ENCODE measurements at places on chromosomes 6 and 20.

- no peak for DNase-seq
Measured at GRCh38 chr6:16412982-16413381, 174.6 kb downstream of the GMPR start.

DNA sequence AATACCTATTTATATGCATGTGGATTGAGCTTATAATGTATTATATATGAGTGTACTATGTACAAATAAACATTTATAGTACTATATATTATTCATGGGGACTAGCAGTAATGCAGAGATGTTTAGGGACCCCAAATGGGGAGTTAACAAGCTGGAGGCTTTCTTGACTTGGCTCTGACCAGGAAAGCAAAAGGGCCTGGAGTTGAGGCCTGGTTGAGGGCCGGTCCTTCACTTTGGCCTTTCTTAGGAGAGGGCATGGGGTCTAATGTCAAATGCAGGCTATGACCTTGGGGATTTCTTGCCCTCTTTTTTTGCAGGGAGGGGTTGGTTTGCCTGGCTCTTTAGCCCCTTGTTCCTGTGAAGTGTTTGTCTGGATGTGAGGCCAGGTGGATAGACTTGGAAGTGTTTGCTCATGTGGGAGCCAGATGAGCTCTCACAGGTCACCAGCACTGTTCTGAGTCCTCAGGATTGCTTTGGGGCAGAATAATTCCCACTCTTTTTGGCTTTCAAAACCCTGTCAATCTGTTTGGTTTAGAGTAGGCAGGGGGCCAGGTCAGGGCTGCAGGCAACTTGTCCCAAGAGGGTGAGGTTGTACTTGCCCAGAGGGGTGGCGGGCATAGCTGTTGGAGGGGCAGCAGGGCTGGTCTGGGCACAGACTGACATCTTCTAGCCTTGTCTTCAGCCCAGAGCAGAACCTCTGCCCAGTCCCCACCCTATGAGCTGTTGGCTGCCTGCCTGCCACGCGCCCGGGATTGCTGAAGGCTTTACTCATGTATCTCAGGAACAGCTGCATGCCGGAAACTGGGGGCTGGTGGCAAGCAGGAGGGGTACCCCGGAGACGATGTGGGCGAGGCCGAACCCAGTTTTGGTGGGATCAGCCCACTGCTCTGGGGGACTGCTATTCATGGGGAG, 14.6 kb downstream of the TJAP1 start:
- no peak for DNase-seq

- no peak for DNase-seq
Measured at GRCh38 chr20:59151820-59152219, 11.8 kb upstream of the ZNF831 start.

DNA sequence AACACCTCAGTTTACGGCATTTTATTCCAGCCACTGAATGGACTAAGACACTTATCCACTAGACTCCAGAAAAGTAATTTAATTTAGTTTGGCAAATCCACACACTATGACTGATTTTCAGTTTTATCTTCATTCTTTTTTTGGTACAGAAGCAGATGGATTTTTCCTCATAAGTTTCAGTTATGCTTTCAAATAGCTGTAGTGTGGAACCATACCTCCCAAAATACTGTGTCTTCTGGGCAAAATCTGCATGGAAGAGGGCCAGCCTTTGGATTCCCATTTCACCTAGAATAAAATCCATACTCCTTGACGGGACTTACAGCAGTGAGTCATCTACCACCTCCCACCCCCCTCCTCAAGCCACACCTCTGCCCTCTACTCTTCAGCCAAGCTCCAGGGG, 43.0 kb downstream of the GSTA2 start:
- DNase-seq = no peak

- no peak for DNase-seq
Measured at GRCh38 chr6:169530752-169531123, 171.1 kb downstream of the WDR27 start.

DNA sequence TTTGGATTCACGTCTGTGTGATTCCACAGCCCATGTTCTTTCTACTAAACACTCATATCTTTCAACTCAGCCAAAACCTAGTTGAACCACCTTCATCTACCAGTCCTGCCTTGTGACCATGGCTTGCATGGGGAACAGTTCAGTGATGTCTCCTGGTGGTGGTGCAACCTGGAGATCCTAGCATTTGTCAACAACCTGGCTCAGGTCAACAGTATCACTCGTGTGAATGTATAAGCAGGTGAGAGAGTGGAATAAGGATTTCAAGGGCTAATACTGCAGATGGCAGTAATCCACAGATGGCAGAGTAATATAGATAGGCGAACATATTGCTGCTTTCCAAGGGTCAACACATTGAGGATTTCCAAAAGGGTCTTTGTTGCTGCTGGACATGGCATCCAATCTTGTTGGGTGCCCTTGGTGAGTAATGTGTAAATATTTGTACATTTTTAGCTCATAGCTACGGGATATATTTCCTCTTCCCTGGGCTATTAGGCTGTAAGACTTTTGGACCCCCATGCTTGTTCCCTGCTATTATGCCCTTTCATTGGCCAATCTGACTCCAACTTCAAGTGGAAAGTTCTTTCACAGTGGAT, 13.4 kb downstream of the PBOV1 start:
- peak; percentile 19 for DNase-seq

DNA sequence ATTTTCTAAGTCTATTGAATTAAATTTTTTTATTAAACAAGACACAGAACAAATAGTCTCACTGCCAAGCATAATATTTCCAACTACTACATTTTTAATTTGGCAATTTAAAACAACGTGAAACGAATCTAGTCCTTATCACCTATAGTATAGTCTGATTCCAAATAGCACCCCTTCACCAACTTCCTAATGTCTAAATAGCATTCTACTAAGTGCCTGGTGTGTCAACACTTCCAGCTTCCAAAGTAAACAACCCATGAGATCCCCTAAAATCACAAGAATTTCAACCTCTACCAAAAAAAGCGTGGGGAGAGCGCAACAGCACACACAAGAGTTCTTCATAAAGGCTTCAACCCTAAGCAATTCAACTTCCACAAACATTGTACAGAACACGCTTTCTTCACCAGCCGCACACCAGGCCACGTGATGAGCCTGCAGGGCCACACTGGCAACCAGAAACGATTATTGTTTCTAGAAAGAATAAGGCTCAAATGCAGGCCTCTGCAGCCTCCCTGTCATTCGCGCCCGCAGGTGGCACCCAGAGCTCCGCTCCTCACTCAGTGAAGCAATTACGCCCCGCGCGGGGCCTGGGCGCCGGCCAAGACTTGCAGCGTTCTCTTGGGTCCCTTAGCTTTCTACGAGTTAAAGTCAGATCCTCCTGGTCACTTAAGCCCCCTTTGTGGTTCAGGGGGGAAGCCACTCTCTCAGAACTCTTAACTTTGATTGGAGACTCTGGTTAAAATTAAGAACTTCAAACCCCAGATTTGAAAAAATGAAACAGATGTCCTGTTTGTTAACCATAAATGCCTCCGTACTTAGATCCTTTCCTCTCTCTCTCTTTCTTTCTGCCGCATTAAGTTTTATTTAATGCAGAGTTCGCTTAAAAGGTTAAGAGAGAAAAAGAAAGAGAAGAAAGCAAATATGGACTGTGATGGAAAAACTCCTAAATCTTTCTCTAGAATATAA, 18.3 kb downstream of the SIM1 start:
- DNase-seq = no peak

- DNase-seq = no peak
Measured at GRCh38 chr20:59398537-59399205, 98.3 kb downstream of the EDN3 start.

DNA sequence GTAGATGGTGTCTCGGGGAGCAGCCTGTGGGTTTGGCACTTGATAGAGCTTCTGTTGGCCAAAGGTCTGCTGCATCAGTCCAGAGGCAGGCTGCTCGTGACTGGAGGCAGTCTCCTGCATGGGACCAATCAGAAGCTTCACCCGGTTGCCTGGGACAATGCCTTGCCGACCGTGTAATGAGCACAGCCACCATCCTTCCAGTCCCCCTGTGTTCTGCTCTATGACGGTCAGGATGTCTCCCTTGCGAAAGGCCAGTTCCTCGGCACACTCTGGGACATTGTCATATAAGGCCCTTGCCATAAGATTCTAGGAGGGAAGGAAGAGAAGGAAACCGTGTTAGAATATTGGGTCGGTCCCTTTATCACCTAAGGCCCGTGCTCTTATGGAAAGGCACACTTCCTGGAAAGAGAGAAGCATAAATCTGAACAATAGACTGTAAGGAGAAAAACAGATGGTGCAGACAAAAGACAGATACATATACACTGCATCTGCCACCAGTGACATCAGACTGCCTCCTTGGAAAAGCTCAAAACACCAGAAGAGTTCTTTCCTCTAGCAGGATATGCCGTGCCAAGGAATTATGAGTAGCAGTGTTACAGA, 18.9 kb downstream of the NEDD9 start:
- DNase-seq = no peak

GRCh38 chr20:689348-689747, 13.7 kb upstream of the SCRT2 start:
- DNase-seq = no peak

GRCh38 chr20:63130658-63131577, 85.0 kb downstream of the YTHDF1 start:
- DNase-seq = no peak

DNA sequence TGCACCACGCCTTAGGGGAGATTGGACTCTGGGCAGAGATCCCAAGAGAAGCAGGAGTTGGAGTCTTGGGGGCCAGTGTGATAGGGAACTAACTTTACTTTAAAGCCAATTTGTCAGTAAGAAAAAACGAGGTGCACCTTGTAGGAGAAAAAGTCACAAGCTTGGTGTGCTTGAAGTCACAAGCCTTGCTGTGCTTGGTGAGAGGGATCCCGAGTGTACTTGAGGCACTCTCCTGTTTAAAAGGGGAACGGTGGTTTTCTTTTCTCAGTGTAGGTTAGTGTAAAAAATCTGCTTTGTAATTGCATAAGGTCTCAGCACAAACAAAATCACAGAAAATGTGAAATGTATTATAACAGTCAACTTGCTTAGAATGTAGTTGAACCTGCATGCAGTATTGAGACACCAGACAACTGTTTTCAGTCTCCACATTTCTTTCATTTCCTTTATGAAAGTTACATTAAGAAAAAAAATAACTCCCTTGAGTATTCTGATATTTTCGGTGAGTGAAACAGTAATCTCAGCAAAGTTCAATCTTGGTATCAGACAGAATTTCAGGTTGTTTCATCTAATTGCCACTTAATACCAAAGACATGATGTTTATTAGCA, 111.1 kb upstream of the DUSP22 start:
- DNase-seq = no peak

- no peak for DNase-seq
Measured at GRCh38 chr20:24032400-24032898, 43.9 kb upstream of the GGTLC1 start.

DNA sequence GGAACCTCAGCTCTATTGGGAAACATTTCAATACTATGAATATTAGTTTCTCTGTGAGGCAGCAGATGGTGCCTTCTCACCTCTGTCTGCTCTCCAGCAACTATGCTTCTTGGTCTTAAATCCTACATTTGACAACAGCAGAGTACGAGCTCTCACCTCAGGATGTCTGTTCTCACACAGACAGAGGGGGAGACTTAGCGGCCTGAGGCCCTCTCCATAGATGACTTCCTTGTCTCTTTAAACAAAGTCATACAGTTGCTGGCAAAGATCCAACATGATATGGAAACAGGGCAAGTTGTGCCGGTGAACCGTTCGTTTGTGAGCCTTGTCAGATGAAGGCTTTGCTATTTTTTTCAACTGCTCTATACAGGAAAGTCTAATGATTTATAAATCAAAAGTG, 43.7 kb upstream of the GABRR1 start:
- peak; percentile 65 for DNase-seq

GRCh38 chr6:88629838-88630494, 333.5 kb downstream of the RNGTT start:
- DNase-seq = peak; percentile 4

DNA sequence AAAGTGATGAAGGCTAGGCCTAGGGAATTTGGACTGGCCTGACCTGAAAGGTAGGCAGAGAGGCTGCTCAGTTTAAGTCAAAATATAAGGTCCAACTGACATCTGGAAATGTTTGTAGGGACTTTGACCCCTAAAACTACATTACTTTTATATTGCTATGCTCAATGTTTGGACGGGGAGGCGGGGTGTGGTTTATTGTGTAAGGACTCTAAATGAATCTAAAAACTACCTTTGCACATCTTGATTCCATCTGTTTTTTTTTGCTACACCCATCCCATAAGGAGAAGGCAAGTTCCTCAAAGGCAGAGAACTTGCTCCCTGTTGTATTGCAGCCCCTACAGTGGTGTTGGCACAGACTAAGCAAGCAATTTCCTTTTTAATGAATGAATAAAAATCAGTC, 227.1 kb downstream of the HACE1 start:
- no peak for DNase-seq

- DNase-seq = no peak
Measured at GRCh38 chr20:37395410-37395797, 49.5 kb downstream of the SRC start.

DNA sequence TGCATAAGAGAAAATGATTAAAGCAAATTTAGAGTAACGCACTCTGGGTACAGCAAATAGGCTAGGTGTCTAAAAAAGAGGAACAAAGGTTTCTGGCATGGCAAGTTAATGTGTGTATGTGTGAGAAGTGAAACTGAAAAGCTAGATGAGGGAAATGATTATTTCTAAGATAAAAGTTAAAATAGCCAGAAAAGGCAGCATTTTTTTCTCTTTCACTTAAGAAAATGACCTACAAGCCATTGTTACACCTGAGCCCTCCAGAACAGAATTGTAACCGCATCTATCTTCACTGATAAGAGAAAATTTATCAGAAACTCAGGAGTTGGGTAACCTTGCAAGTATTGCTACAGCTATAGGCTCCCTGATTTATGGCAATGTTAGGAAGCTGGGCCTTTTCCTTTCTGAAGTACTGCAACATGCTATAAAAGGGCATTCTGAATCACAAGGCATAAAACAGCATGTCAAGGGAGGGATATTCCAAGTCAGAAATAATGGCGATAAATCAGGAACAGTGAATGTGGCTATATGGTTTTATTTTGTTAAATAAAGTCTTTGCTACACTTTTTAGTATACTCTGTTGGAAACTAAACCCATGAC, 395.3 kb downstream of the TBC1D32 start:
- DNase-seq = no peak

GRCh38 chr6:3913077-3913957, 64.1 kb downstream of the FAM50B start:
- peak; percentile 50 for DNase-seq

DNA sequence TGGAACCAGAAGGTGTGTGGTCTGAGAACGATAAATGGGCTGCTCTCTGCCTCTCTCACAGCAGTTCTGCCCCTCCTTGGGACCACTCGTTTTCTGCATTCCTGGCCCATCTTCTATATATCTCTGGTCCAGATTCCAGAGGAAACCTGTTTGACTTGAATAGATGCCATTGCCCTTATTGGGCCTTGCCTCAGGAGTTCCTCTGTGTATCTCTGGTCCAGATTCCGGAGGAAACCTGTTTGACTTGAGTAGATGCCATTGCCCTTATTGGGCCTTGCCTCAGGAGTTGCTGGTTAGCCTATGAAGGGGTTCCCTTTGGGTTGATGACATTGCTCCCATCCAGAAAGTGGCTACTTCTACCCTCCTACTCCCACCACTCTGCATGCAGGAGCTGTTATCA, 189.4 kb downstream of the SLC16A10 start:
- DNase-seq = no peak

- no peak for DNase-seq
Measured at GRCh38 chr6:110990840-110991576, 9.2 kb downstream of the RPF2 start.

GRCh38 chr20:2283706-2284423, 11.9 kb upstream of the TGM3 start:
- no peak for DNase-seq

Measured in NCI-H146 (cell line).